ENCODE measurements at places on chromosomes 4 and X. TPM values are rescaled to one million over a fixed set of nuclear protein-coding genes. Genes with fewer than 3 reads are reported as not detected.

Gene EXOC1L
- not detected for total RNA-seq

Gene UGT2B15
- not detected for total RNA-seq

Gene AVPR2
- not detected for total RNA-seq

Gene SPOCK3
- not detected for total RNA-seq

Gene PF4V1
- not detected for total RNA-seq

Gene IGFBP7
- 322 TPM for total RNA-seq

Gene GABRG1
- total RNA-seq, result not detected

Gene POF1B
- total RNA-seq, result 0.40 TPM

Gene DNAAF6
- not detected for total RNA-seq

Gene GLRA2
- total RNA-seq, result not detected

DNA sequence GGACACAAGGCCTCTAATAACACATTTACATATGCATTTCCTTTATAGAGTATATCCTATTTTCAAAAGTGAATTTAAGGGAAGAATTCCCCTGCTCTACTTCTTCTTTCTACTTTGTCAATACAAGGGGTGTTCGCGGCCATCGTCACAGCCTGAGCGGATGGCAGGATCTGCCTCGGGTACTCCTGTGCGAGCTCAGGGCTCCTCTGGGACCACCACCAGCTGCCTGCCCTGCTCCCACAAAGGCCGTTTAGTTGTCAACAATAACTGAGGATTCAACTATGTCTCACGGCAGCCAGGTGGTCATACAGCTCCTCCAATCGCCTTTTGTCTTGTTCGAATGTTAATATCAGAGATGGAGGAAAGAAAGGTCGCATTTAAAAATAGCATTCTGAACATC is 228.2 kb upstream of the TENM3 start:
- no peak for DNase-seq

DNA sequence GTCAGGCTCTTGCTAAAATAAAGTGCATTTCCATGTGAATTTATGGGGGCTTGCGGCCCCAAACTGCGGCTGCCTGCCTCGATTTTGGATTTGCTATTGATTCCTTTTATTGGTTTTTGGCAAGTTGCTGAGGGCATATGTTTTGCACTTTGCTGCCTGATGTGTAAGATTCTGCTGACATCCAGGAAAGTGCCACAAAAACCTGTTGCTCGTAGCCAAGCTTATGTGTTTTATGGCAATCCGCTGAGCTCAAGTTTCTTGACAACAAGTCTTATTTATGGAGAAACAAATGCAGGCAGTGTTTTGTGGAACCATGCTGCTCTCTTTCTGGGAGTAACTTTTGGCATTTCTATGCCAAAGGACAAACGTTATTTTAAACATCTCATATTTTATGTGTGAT is 97.3 kb upstream of the DDIT4L start:
- DNase-seq, result no peak

DNA sequence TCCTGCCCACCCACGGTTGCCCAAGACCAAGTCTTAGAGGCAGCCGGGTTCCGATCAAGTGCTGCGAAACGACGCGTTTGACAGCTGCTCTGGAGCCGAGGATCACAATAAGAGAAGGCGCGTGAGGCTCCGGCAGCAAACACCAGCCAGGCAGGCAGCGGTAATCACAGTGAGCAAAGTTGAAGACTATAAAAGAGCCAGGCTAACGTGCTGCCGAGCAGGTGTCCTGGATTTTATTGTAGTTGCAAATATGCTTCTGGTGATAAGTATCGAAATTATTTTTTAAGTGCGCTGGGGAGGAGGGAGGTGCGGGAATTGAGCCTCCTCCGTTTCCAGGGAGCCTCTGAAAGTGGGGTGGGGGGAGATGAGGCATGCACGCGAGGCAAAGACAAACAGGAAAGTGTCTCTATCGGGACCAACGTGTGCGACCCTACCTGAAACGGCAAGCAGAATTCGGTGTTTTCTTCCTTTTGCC is 590 bp downstream of the GABRA2 start:
- no peak for DNase-seq

GRCh38 chrX:100745806-100746537 is 14.1 kb upstream of the SYTL4 start:
- DNase-seq, result no peak

DNA sequence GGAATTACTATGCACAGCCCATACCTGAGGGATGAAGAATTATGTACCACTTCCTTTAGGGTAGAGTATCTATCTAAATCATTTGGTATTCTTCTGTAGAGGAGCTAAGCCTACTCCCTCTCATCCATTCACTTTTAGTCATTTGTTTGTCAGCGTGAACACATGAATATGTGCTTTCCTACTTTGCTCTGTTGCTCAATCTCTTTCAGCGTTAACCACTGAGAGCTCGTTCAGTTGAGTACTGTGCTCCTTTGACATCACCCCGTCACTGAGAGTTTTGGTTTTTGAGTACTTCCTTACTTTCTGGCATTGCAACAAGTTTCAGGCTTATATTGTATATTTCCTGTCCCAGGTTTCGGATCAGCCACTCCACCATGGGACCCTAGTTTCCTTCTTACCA is 700.6 kb downstream of the NLGN4X start:
- DNase-seq, result no peak

DNA sequence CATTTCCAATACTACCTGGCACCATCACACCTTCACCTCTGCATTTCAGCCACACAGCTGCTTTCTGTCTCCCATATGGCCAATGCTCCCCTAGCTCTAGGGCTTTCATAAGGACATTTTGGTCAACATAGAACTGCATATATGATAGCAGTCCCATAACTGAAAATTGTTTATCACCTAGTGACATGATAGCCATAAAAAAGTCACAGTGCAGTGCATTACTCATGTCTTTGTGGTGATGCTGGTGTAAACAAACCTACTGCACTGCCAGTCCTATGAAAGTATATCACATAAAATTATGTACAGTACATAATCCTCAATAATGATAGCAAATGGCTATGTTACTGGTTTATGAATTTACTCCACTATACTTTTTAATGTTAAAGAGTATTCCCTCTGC is 221.0 kb downstream of the NAF1 start:
- DNase-seq, result no peak

DNA sequence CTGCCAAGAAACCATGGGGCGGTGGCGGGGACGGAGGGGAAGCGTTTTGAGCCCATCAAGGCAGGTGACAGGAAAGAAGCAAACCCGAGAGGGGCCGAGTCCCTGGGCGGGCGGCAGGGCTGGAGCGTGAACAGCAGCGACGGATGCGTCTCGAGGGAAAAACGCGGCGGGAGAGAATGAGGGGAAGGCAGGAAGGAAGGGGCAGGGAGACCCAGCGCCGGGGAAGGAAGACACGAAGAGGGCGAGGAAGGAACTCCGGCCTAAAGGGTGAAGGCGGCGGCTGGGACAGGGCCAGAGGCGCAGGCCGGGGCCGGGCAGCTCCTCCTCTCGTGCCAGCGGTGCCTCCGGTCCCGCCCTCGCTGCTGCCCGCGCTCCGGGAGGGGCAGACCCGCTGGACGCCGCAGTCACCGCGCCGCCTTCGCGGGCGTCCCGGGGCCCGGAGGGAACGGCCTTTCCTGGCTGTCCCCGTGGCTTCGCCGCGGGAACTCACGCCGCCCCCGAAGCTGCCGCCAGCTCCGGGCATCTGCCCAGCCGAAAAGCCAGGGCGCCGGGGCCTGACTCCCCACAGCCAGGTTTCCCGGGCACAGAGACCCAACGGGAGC is 751 bp upstream of the RGS12 start:
- DNase-seq, result no peak

GRCh38 chrX:134369576-134369975 is 90.4 kb upstream of the HPRT1 start:
- DNase-seq, result no peak

GRCh38 chr4:137267024-137267423 is 265.3 kb downstream of the PCDH18 start:
- DNase-seq, result no peak

- no peak for DNase-seq
These were observed 101.7 kb downstream of the RAPGEF2 start for GRCh38 chr4:159204566-159204965.

DNA sequence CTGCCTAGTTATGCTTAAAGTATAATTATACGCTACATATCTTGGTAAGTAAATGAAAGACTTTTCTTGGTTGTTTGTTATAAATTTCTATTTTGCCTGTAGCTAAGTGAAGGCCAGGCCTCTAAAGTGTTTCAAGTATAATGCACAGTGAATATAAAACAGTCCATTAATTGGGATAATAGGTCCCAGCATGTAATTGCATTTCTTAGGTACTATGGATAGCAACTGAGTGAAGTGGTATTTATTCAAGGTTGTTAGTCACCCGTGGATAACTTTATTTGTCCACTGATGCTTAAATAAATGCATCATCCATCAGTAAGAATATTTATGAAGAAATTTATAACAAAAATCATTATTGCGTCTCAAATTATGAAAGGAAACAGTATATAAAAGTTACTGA is 59.1 kb downstream of the TEX13C start:
- no peak for DNase-seq

DNA sequence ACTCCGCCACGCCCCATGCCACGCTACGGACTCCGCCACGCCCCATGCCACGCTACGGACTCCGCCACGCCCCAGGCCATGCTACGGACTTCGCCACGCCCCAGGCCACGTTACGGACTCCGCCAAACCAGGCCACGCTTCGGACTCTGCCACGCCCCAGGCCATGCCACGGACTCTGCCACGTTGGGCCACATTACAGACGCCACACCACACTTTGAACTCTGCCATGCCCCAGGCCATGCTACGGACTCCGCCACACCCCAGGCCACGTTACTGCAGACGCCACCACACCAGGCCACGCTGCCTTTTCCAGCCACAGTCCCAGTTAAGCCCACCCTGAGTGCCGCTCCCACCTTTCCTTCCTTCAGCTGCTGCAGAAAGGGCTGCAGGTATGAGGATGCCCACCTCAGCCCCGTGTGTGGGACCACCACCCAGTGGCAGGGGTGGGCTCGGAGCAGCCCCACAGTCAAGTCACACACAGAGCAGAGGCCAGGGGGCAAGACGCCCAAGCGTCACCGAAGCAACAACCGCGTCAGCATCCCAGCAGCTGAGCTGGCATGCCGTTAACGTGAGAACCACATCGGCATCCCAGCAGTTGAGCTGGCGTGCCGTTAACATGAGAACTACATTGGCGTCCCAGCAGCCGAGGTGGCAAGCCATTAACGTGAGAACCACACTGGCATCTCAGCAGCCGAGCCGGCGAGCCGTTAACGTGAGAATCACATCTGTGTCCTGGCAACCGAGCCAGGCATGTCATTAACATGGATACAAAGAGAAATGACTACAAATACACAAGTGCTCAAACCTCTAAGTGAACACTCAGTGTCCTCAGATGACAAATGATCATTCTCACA is 26.4 kb downstream of the GAK start:
- no peak for DNase-seq

DNA sequence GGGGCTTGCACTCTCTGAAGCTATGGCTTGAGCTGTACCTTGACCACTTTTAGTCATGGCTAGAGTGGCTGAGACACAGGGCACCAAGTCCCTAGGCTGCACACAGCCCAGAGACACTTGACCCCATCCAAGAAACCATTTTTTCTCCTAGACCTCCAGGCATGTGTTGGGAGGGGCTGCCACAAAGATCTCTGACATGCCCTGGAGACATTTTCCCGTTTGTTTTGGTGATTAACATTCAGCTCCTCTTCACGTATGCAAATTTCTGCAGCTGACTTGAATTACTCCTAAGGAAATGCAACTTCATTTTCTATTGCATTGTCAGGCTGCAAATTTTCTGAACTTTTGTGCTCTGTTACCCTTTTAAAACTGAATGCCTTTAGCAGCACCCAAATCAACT is 142.6 kb downstream of the TECRL start:
- DNase-seq, result no peak

DNA sequence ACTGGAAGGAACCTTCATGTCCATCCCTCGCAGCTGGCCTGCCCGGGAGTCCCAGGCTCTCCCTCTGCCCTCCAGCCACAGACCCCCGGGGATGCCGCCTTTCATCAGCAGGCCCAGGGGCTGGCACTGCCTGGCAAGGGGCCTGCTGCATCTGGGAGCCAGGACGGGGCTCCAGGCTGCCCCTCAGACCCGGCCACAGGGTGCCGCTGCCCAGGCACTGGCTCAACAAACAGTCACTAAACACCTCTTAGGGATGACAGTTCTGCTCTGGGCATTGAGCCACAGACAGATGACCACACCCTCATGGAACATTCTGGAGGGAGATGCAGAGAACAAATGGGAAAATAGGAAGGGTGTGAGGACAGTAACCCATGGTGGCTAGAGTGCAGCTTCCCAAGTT is 109.3 kb downstream of the HMX1 start:
- no peak for DNase-seq

- no peak for DNase-seq
These were observed 28.7 kb downstream of the INPP4B start for GRCh38 chr4:142817442-142817841.

DNA sequence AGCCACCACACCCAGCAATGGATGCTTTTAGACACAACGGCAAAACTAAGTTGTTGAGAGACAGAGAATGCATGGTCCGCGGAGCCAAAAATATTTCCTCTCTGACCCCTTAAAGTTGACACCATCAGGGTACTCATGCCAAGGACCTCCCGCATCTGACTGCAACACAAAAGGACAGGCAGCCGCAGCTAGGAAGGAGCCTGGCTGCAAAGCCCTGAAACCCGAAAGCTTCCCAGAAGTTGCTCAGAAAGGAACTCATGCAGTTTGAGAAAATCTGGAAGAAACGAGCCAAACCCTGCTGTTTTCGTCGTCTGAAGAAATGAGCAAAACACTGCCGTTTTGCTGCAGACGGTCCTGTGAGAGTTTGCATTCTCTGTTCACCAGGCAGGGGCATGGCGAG is 16.5 kb downstream of the DHRSX start:
- no peak for DNase-seq

- no peak for DNase-seq
These were observed 129.5 kb upstream of the PSAPL1 start for GRCh38 chr4:7564242-7564641.

DNA sequence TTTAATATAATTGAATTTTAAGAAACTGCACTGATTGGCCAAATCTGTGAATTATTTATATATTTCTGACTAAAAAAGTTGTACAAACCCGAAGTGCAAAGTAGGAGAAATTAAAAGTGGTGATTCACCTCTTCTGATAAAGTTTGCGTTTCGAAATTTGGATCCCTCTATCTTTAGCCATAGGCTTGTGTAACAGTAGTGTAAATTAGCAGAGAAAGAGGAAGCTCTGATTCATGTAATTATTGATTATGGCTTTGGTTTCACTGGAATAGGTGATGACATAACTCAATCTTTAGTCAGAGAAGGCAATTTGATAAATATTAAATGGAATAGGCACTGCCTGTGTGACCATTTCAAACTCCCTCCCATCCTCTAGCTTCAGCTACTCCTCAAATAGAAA is 717.8 kb upstream of the PCDH7 start:
- no peak for DNase-seq

DNA sequence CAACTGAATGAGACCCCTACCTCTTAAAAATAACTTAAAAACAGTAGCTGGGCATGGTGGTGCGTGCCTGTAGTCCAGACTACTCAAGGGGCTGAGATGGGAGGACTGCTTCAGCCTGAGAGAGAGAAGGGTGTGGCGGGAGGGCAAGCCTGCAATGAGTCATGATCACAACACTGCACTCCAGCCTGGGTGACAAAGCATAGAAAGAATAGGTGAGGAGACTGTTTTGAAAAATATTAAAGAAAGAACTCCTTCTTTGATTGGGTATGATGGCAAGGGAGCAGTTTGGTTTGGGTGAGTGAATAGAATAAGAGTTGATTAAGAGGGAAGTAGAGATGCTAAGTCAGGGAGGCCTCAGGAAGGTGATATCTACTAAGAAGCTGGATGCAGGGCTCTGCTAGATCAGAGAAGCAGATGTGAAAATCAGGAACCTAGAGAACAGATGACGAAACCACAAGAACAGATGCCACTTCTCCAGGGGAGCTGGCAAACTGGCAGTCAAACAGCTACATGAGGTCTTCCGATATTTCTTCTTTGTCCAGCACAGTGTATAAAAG is 318.6 kb downstream of the OPHN1 start:
- DNase-seq, result no peak

Measured in pulmonary artery endothelial cell (primary cell).